OCI-LY7 (cell line): ENCODE measurements at places on chromosomes 6 and 20. TPM values are rescaled to one million over a fixed set of nuclear protein-coding genes. Genes with fewer than 3 reads are reported as not detected.

BFSP1 gene
- total RNA-seq, result not detected in 2 replicates

GRCh38 chr20:62637110-62637509 is 5.2 kb upstream of the SLCO4A1 start:
- no peak for DNase-seq

- no peak for DNase-seq
Measured at GRCh38 chr6:125262016-125263013, 39.5 kb downstream of the HDDC2 start.

GRCh38 chr20:64229507-64230061 is 26.0 kb upstream of the PCMTD2 start:
- DNase-seq, result no peak

DNA sequence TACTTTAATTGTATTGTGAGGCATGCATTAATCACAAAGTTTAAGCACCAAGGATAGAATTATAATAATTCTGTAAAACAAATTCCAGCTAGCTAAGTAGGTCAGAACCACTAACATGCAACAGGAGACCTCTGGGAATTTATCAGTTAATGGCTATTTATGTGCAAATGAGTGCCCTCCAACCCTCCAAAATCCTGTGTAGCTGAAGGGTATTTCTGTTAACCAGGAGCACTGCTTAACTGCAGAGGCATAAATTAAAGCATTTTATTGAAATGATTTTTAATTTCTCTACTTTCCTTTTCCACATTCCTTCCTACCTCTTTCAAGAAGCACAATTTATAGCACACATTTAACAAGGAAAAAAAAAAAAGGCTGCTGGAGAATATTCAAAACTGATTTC is 77.0 kb downstream of the MMS22L start:
- DNase-seq, result no peak
